ENCODE measurements at places on chromosomes 4 and X.
A peak's percentile ranks its signal among the peaks of the same experiment; 100 is the strongest.

DNA sequence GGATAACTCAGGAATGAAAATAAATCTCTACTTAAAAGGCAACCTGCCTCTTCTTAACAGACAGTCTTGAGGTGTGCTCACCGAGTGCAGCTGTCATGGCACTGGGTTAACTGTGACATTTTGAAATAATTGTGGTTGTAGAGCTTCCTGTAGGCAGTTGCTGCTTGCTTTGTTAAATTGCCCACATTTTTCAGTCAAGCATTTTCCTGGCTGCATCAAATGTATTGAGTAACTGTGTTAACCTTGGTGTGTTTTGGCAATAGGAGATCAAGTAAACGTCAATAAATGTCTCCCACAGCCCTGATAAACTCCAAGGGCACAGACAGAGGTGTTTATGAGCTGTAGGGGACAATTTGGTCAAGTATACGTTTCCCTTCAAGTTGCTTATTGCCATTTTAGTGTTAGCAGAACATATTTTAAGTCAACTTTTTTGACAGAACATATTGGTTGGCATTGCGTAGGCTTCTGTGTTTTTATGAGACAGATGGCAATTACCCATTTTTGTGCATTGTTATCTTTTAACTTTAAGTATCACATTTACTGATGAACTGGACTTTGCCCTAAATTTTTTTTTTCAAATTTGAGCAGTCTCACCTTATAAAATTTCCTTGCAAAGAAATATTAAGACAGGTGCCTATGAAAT is 527.4 kb downstream of the C4orf33 start:
- DNase-seq, result no peak

GRCh38 chrX:73855546-73855945 is 292.5 kb downstream of the CHIC1 start:
- peak; percentile 48 for DNase-seq

DNA sequence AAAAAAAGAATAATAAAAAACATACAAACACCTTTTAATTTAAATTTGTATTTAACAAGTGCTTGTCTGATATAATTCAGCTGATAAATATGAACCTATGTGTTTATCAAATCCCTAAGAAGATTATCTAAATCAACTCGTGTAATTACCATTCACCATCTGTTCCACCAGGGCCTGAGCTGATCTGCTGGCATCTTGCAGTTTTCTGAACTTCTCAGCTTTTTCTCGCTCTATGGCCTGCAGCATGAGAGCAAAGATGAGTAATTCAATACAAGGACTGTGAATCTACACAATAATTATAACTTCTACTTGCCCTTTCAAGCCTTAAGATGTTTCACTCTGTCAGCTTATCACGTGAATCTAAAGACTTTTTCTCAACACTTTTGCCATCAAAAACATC is 709.7 kb downstream of the DMD start:
- no peak for DNase-seq

- no peak for DNase-seq
Observed at GRCh38 chr4:6526156-6526555, 48.8 kb upstream of the MAN2B2 start.

DNA sequence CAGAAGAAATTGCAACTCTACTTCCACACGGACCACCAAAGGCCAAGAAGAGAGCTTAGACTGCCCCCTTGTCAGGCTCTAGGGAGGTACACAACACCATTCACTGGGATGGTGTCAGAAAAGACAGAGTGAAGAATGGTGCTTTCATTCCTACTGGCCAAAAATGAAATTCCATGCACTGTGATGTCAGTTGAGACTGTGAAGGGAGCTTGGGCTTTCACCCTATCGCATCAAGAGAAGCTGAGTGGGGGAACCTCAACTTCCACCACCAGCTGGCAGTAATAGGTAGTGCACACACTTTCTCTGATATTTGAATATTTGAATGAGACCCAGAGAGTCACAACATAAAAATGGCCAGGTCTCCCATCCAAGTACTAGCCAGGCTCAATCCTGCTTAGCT is 65.9 kb downstream of the ZNF711 start:
- DNase-seq, result no peak

DNA sequence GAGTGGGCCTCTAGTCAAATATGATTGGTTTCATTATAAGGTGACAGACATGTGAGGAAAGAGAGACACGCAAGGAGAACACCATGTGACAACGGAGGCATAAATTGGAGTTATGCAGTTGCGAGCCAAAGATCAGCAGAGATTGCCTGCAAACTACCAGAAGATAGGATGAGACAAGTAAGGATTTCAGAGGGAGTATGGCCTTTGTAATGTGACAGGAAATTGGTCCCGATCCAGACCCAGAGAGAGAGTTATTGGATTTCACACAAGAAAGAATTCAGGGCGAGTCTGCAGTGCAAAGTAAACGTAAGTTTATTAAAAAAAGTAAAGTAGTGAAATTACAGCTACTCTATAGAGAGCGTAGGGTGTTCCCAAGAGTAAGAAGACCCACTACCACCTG is 35.7 kb upstream of the NDST4 start:
- DNase-seq, result no peak

- DNase-seq, result no peak
Observed at GRCh38 chrX:99271641-99272040, 1138.4 kb downstream of the PCDH19 start.

Data from activated naive CD4-positive, alpha-beta T cell treated with anti-CD3 and anti-CD28 coated beads, Interleukin-2, amount 50 U/mL, for 16 hours (primary cell).